Activated T-helper 17 cell treated with anti-CD3 and anti-CD28 coated beads, Interleukin-2, amount 50 U/mL, for 72 hours (primary cell): ENCODE measurements at places on chromosomes 12 and 14.
A peak's percentile ranks its signal among the peaks of the same experiment; 100 is the strongest.

GRCh38 chr12:41923351-41923750, 221.3 kb downstream of the GXYLT1 start:
- no peak for ATAC-seq

DNA sequence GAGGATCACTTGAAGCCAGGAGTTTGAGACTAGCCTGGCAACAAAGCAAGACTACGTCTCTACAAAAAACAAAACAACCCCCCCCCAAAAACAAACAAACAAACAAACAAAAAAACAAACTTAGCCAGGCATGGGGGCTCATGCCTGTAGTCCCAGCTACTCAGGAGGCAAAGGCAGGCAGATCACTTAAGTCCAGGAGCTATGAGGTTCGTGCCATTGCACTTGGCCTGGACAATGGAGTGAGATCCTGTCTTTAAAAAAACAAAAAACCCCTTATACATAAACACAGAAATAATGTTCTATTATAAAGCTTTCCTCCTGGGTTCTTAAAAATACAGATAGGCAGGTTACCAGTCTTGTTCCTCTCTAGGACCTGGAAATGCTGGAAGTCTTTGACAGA, 1.6 kb downstream of the GTSF1 start:
- ATAC-seq: no peak

DNA sequence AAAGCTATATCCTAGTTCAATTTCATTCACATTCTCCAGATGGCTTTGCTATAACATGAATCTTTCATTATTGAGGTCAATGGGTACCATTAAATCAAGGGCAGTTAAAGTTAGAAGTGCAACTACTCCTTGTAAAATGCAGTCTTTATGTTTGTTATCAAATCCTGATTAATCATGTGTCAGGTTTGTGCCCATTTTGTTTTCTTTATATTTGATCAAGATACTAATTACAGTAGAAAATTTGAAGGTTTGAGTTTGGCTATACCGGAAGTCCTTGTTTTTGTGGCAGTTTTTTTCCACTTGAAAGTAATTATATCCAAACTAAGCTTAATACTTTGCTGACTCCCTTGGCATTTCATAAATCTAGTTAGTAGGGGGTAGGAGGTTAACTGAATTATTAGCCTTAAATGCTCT, 513.0 kb downstream of the DIO2 start:
- no peak for ATAC-seq

DNA sequence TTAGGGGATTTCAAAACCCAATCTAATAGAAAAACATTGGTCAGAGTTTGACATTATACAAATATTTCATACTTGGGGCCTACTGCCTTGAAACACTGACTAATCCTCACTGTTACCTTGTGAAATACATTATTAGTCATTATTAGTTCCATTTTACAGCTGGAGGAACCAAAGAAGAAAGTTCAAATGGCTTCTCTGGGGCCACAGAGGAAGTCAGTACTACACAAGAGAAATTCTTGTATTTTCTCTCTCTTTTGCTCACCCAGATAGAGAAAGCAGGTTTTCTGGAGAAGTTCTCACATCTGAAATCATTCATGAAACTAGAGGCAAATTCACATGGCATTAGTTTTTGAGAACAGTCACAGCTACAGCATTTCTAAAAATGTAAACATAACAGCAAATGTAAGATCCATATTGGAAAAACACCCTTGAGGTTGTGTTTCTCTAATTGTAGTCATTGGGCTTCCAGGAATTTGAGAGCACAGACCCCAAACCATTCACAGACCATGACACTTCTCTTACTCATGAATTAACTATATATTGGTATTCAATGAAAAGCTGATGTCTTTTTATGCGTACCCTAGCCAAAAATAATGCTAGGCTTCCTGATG, 83.0 kb downstream of the LLPH start:
- peak; percentile 14 for ATAC-seq

GRCh38 chr12:69633061-69633460, 22.4 kb upstream of the LRRC10 start:
- no peak for ATAC-seq

GRCh38 chr12:102833687-102834441, 83.2 kb downstream of the PAH start:
- ATAC-seq: no peak

DNA sequence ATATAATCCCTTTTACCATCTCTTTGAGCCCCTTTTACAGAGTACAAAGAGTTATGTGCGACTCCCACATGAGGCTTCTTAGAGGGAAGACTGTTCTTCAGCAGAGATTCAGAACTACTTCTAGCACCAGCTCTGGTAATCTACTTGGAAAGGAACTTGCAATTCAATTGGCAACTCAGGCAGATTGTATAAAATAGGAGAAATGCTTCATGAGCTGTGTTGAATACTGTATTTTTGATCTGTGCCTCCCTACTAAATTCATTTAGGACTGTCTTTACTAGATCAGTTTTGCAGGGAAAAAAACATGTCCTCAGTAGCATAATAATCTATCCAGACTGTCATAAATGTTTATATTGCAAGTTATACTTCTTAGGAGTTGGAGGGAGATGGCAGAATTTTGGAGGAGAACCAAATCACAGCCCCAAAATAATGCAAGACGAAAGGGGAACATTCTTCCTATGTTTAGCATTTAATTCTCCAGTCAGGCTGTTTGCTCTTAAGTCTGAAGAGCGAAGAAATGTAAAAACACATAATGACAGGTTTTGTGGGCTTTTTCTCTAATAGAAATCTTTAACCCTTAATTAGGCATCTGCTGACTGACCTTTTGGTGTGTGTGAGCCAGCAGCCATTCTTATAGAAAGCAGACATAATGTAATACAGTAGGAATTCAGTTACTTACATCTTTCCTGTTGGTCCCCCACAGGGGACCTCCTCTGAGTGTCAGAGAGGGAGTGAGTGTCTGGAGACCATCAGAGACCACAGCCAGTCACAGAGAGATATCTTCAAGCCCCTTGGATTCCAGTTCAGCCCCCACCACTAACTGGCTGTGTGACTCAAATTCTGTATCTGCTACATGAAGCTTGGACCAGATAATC, 3.9 kb downstream of the ANO4 start:
- no peak for ATAC-seq

DNA sequence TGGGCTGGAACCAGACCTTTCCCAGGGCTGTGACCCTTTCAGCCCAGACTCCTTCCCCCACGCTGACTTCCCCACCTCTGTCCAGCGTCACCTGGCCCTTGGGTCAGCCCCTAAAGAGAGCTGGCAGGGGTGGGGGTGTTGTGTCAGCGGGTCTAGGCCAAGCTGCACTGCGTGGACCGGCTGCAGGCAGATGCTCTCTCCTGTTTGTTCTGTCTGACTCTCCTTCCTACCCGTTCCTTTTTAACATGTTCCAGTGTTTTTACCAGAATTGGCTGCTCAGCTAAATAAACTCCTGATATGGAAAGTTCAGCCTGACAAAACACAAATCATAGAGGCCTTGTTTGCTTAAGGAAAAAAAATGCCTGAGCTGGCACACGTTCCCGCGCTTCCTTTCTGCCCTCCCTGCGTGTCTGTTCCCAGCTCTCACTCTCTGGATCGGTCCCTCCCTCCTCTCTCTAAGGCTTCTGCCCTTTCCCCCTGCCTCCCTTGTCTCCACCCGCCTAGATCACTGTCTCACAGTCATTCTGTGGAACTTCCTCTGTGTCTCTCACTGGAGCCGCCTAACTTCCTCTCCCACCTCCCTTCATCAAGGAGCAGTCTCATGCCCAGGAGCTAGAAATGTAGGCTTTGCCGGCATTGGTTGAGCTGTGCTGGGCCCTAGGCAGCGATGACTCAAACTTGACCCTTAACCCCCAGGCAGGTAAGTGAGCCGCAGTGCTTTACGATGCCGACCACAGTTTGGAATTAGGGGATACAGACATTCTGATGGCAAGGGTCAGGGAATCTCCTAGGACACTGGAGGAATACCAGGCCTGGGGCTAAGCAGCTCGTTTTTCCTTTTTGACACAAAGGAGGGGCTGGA, 15.5 kb upstream of the MLXIP start:
- ATAC-seq: no peak

DNA sequence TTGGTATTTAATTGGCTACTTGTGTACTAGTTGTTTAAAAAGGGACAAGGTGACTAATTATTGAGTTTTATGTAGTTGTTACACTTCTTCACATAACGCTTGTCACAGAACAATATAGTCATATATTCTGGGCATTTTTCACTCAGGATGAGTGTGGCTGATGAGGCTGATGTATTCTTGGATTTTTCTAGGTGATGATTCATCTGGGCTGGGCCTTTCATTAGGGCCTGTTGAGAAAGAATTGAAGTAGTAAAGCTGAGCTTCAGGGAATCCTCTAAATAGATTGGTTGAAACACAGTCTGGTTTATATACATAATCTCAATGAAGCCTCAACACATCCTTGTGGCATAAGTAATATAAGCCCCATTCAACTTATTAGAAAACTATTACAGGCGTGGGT, 445.7 kb downstream of the DAD1 start:
- ATAC-seq: peak; percentile 42

GRCh38 chr12:18139254-18139653, 49.3 kb upstream of the RERGL start:
- no peak for ATAC-seq

GRCh38 chr12:38907201-38907923, 2.0 kb upstream of the CPNE8 start:
- peak; percentile 39 for ATAC-seq

- no peak for ATAC-seq
Observed at GRCh38 chr14:56199982-56200577, 81.9 kb downstream of the PELI2 start.

- ATAC-seq: no peak
Observed at GRCh38 chr12:70040141-70040540, 203.1 kb upstream of the CNOT2 start.

GRCh38 chr12:49014547-49014946, 4.0 kb downstream of the PRKAG1 start:
- ATAC-seq: no peak

DNA sequence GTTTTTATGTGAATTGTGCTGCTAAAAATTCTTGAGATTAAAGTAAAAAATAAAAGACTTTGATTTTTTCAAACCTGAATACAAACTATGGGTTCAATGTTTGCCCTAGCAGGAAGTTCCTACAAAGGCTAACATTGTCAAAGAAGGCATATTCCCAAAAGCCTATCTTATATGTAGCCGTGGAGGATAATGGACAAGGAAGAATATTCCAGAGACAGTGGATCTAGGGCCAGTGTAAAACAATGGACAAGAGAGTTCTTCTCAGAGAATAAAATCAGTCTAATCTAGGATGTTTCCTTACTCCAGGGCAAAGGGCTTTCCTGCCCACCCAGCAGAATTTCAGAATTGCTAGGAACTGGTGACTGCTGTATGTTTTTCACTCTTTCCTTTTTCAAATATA, 359.2 kb upstream of the ATP2B1 start:
- ATAC-seq: no peak

GRCh38 chr12:132415327-132416120, 74.4 kb upstream of the FBRSL1 start:
- peak; percentile 13 for ATAC-seq
